ENCODE measurements at places on chromosomes 6 and 20.

- DNase-seq = no peak
These were observed 589 bp upstream of the PDCD2 start for GRCh38 chr6:170584954-170585498.

DNA sequence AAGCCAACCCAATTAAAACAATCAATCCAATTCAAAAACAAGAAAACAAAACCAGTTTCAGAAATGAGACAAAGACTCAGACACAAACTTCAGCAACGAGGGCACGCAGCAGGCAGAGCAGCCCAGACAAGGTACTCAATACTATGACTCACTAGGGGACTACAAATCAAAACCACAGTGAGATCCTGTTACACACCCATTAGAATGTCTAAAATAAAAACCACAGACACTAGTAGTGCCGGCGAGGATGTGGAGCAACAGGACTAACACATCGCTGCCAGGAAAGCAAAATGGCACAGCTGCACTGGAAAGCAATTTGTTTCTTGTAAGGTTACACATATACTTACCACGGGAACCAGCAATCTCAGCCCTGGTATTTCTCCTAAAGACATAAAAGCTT, 28.4 kb upstream of the MAS1L start:
- no peak for DNase-seq

DNA sequence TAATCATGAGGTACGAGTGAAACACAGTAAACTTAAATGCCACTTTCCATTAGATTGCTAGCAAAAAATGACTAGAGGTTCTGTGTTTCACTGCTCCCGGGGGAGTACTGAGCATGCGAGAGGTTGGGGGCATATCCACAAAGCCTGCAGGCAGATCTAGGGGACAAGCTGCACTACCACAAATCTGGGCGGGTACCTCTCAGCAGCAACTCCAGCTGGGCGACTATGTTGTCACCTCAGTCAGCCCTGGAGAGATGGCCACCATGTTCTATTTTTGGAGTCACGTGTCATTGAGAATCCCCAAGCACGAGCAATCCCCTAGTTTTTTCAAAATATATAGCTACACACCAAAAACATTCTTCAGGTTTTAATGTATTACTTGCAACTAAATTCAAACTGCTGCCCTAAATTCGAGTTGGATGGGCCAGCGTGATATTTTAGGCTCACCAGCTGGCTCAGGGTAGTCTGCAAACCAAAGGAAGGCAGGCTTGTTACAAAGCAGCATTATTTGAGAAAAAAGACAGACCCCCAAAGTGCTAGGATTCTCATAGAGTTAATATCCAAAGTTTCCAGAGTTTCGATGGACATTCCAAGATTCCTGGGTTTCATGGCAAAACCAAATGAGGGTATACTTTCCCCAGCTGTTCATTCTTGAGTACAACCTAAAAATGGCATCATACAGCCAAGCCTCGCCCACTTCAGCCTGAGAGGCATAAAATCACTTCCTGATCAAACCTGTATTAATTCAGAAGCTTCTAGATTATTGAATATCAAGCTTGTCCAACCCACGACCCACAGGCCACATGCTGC, 24.1 kb upstream of the MYLIP start:
- no peak for DNase-seq

DNA sequence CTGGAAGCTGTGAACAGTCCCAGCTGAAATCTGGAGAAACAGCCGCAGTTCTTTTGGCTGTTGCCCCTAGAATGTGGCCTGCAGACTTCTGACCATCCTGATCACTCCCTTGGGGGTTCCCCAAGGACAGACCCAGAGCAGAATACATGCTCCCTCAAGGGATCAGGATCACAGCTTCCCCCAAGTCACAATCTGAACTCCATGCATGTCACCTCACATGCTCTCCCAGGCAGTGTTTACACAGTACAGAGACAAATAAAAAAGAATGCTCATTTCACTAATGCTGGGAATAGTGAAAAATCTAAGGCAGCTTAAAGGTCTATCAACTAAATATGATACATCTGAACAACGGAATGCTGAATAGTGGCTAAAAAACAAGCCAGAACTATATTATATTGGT, 20.5 kb downstream of the SPAG4 start:
- no peak for DNase-seq

- DNase-seq = no peak
These were observed 398.7 kb downstream of the ZFAND3 start for GRCh38 chr6:38218235-38218634.

DNA sequence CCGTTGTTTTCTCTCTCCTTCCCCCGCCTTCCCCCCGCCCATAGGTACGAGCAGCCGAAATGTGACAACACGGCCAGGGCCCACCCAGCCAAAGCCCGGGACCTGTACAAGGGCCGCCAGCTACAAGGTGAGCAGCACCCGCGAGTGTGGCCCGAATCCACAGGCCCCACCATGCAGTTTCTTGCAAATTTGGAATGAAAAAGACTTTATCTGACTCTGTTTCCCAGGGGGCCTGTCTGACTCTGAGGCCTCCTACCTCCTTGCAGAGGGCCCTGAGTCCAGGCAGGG, 167.1 kb downstream of the SMOC2 start:
- no peak for DNase-seq

- DNase-seq = peak; percentile 86
These were observed 206.4 kb upstream of the HDDC2 start for GRCh38 chr6:125507987-125508655.

DNA sequence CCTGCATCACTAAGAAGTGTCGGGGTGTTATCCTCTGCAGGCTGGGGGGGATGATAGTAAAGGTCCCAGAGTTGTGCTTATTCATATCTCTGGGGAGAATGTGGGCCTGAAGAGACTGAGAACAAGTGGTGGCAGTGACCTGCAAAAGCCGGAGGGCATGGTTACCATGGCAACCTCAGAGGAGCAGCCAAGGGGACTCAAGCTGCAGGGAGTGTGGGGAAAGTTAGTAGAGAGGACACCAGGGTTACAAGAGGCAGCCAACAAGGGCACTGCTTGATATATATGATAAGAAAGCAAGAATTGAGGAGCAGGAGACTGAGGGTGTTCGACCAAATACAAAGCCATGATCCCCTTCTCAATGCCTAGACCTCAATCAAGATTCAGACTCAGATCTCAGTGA, 46.1 kb downstream of the HLA-F start:
- DNase-seq = no peak

GRCh38 chr6:108896111-108896661, 48.0 kb downstream of the ARMC2 start:
- DNase-seq = no peak

DNA sequence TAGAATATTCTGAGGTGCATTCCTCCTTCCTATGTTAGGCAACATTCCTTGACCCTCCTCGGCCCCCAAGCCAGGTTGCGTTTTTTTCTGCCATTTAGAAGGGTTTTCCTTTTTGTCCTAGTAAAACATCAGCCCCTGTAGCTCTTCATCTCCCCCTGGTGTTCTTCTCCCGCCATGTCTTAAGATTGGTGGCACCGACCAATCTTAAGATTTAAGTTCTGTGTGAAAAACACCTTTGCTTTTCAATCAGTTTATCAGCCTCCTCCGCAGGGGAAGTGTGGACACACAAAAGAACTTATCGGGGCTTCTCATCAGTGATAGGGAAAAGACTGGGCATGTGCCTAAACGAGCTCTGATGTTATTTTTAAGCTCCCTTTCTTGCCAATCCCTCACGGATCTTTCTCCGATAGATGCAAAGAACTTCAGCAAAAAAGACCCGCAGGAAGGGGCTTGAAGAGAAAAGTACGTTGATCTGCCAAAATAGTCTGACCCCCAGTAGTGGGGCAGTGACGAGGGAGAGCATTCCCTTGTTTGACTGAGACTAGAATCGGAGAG, 719 bp upstream of the EDN1 start:
- DNase-seq = no peak

GRCh38 chr6:16473184-16473907, 235.0 kb downstream of the GMPR start:
- DNase-seq = no peak

- peak; percentile 57 for DNase-seq
These were observed 5.3 kb downstream of the OARD1 start for GRCh38 chr6:41066867-41067304.

- DNase-seq = no peak
These were observed 48.3 kb downstream of the AHI1 start for GRCh38 chr6:135449246-135449645.

GRCh38 chr6:98957450-98957849, 9.7 kb upstream of the FBXL4 start:
- DNase-seq = no peak

GRCh38 chr6:22062807-22063408, 233.9 kb downstream of the PRL start:
- DNase-seq = no peak

GRCh38 chr20:8414586-8415274, 282.7 kb downstream of the PLCB1 start:
- peak; percentile 49 for DNase-seq

GRCh38 chr6:43475516-43475915, 1.9 kb upstream of the TJAP1 start:
- no peak for DNase-seq

DNA sequence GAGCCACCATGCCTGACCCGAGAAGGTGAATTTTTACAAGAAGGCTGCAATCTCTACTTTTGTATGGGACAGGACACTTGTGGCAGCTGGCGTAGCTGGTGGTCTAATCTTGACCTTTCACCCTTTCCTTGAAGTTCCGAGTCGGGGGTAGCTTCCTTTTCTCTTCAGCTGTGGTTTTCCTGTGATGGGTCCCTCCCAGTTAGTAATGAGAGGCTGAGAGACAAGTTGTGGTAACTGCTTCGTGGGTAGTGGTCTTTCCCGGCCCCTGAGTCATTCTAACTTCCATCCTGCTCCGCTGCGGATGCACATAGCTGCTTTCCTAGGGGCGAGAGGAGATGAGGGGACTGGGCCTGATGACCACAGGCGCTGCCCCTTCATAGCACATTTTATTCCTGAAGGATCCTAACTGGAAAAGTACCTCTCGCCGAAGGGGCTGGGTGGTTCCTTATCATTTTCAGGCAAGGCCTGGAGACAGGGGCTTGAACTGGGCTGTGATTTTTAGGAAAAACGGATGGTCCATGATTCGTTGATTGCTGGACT, 3.1 kb downstream of the SYNJ2 start:
- no peak for DNase-seq

DNA sequence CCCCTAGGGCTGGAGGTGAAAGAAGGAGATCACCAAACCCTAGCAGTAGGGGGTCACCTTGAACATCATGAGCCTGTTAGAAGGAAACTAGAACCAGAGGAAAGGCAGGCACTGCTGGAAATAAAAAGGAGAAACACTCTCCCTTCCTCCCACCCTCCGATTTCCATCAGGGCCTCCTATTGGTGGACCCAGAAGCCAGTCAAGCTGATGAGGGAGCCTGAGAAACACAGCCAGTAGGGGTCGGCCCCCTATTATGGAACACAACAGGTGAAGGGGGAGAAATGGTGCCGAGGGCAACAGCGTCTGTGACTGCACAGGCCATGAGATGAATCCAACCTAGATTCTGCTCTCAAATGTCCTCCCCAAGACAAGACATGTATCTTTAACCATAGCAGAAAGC, 156.1 kb upstream of the LRFN2 start:
- DNase-seq = no peak

- DNase-seq = no peak
These were observed 171.7 kb downstream of the CLIC5 start for GRCh38 chr6:45843848-45844521.

DNA sequence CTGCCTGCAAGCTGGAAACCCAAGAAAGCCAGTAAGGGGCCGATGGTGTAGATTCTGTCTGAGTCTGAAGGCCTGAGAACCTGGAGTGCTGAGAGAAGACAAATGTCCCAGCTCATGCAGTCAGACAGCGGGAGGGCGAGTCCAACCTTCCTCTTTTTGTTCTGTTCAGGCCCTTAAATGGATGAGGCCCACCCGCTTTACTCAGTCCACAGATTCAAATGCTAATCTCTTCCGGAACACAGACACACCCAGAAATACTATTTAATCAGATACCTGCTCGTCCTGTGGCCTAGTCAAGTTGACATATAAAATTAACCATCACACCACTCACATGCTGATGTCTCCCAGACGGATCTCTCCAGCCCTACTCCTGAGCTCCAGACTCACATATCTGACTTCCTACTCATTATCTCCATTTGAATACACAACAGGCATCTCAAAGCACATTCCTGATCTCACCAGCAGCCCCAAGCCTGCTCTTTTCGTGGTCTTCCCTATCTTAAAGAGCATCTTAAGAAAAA, 26.7 kb upstream of the SRC start:
- no peak for DNase-seq

GRCh38 chr20:47805951-47806350, 20.7 kb upstream of the SULF2 start:
- DNase-seq = no peak

DNA sequence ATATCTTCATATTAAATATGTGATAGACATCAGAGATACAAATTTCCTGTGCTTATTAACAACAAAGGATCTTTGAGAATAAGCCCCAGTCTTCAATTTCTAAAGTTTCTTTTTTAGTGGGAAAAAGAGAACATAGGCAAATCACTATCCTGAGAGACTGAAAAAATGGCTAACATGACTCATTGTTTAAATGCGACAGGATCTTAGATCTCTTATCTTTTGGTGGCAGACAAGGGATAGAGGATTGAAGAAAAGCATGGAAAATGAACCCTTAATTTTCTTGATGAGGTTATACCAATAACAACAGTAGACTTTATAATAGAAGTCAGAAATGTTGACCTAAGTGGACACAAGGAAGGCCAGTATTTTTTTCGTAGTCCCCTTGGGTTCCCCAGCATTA, 178.6 kb upstream of the MAP3K7 start:
- no peak for DNase-seq

GRCh38 chr20:10505827-10506226, 70.7 kb downstream of the SLX4IP start:
- DNase-seq = no peak

DNA sequence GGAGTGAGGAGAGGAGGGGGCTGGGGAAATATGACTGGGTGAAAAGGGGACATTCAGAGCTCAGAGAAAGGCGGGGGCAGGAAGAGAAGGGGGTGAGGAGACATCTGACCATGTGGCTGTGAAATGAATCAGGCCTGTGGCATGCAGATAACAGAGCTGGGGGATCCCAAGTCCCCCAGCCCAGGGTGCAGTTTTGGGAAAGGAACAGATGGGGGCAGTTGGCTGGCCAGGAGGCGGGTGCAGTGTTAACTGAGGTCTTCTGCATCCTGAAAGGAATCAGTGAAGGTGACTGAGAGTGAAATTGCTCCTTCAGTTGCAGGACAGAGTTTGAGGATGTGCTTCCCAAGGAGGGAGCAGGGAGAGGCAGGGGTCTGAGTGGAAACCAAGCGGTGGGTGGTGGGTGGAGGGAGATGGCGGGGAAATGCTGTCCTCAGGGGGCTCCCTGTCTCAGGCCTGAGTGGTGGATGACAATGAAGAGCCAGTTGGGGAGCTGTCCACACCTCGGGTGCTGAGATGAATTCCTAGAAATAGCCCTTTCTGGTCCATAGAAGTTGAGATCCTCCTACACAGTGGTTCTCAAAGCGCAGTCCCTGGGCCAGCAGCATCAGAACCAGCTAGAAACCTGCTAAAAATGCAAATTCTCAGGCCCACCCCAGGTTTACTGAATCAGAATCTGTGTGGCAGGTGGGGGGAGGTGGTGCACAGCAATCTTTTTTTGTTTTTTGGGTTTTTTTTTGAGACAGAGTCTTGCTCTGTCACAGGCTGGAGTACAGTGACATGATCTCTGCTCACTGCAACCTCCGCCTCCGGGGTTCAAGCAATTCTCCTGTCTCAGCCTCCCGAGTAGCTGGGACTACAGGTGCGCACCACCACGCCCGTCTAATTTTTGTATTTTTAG, 26.0 kb upstream of the CCDC167 start:
- DNase-seq = no peak

- no peak for DNase-seq
These were observed 242.3 kb downstream of the TBX18 start for GRCh38 chr6:84522135-84522549.

GRCh38 chr6:70398783-70399728, 14.3 kb upstream of the FAM135A start:
- DNase-seq = no peak
